ENCODE measurements at places on chromosomes 7 and 10. TPM values are rescaled to one million over a fixed set of nuclear protein-coding genes. Genes with fewer than 3 reads are reported as not detected.

The ASZ1 gene
- polyA plus RNA-seq = 1.3 TPM

The DOCK1 gene
- 73.4 TPM for polyA plus RNA-seq

The CFAP70 gene
- 15.0 TPM for polyA plus RNA-seq

The CUBN gene
- polyA plus RNA-seq = 3.5 TPM

The USP54 gene
- polyA plus RNA-seq = 69.3 TPM

The TDRD1 gene
- 0.17 TPM for polyA plus RNA-seq

The PTF1A gene
- polyA plus RNA-seq = not detected

The EXOC4 gene
- 70.3 TPM for polyA plus RNA-seq

The APBB1IP gene
- polyA plus RNA-seq = 2.2 TPM

The MTERF1 gene
- 18.5 TPM for polyA plus RNA-seq

The HOXA10 gene
- polyA plus RNA-seq = 0.40 TPM

DNA sequence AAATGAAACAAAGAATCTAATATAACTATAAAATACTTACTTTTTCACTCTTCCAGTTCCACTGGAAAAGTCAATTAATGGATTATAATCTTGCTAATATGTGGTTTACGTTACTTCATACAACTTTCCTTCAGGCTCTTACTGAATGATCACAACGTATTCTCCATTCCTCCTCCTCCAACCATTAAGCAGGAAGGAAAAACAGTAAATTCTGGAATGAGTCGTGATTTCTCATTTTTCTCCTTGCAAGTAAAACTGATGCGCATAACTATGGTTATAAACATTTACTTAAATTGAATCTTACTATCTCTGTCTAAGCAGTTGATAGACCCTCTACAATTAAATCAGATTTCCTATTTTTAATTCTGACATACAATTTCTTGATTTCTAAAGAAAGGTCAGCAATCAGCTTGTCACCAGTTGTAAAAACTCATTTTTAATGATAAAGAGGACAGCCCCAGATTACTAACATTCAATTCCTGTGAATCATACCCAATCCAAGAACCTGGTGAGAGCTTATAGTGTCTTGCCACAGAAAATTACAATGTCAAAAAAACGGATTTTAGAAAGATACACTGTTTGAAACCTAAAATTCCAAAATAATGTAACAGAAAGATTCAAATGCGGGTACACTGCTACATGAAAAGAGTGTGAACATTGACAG, 64.3 kb downstream of the EZH2 start:
- DNase-seq = no peak

DNA sequence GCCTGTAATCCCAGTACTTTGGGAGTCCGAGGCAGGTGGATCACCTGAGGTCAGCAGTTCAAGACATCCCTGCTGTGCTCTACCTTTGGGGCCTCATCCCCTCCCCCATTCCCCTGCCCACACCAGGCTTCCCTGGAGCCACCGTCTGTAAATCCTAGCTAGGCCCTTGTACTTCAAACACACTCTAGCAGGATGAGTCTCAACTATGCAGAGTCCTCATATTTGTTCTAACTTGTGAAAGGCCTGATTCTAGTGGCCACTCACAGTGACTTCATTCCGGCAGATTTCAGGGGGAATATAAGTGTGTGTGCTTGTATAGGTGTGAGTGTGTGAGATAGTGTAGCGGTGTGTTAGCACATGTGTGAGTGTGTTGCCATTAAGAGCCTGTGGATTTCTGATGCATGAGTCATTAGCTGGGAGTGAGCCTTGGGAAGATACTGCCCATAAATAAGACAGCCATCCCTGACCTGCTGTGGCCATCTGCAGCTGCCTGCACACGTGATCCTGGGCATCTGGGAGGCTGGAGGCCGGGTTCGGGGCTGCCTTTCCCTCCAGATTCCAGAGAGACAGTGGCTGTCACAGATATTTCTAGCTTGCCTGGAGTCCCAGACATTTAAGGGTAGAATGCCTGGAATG, 1.7 kb upstream of the NEURL1 start:
- DNase-seq = no peak

GRCh38 chr7:102389810-102390209, 6.4 kb upstream of the PRKRIP1 start:
- no peak for DNase-seq

GRCh38 chr10:63765126-63765525, 243.9 kb downstream of the REEP3 start:
- DNase-seq = no peak

GRCh38 chr10:70939441-70940003, 51.2 kb upstream of the PCBD1 start:
- no peak for DNase-seq

GRCh38 chr7:19369182-19369581, 224.0 kb upstream of the FERD3L start:
- no peak for DNase-seq

- DNase-seq = no peak
Measured at GRCh38 chr10:73786512-73786885, 1.1 kb downstream of the ZSWIM8 start.

GRCh38 chr10:102426803-102427287, 5.5 kb downstream of the CUEDC2 start:
- no peak for DNase-seq

DNA sequence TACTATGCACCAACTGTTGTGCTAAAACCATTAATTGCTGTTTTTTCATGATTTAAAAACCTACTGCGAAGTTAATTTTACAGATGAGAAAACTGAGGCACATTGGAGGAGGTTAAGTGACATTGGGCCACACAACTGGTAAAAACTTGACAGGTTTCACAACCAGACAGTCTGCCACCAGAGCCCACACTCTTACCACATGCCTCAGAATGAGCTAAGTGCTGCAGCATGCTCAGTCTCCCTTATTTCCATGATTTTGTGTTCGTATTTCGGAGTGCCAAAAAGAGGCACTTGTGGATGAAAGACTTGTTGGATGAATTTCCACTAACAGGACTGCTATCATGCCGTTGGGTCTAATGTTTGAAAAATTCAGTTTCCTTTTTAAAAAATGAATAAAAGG, 77.4 kb downstream of the PCLO start:
- no peak for DNase-seq

DNA sequence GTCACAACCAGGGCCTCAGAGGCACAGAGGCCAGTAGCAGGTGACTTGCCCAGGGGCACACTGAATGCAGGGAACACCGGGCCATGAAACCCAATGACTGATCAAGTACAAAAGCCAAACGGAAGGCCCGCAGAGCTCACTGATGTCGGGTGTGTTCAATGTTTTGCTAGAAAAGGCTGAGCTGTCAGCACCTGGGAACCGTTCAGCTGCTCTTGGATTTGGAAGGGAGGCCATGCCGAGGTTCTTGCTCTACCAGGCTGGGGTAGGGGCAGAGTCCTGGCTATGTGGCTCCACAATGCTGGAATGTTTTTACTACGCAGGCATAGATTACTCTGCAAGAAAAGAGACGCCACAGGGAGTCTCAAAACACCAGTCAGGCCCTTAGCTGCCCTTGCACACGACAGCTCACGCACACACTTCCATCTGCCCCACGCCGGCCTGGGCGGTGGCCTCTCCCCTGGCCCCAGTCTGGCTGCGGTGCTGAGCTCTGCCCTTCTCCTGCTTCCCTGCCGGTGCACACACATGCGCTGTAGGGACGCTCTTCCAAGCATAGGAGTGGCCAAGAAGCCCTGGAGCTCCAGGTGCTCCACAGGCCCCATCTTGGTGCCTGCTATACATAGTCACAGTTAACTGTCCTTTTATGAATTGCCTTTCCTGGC, 79.9 kb downstream of the ZRANB1 start:
- no peak for DNase-seq

GRCh38 chr7:5586279-5586962, 162.8 kb upstream of the TNRC18 start:
- DNase-seq = no peak

GRCh38 chr7:16356301-16356958, 64.9 kb downstream of the CRPPA start:
- DNase-seq = no peak

DNA sequence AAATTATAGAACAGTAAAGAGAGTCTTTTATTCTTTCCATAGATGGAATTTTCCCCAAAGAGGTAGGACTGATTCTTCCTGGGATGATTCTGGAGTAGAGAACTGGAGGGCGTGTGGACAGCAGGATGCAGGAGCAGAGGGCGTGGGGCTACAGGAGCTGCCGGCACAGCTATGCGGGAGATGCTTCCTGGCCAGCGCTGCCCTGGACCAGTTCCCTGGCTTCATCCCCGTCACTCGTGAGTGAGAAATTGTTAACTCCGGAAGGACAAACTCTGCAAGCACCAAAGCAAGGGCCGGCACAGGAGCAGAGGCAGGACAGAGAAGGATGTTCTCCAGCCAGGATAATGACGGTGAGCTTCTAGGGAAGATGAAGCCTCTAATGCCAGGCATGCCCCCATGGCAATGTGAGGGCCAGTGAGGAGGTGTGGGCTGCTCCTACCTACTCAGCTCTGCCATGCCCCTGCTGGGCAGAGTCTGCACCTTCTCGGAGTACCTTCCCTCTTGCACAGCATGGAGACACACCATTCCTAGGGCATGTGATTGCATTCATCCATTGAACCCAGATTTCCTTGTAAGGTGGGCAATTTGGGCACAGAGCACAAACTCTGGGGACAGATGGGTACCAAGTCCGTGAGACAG, 760.9 kb upstream of the IGFBP3 start:
- peak; percentile 2 for DNase-seq

DNA sequence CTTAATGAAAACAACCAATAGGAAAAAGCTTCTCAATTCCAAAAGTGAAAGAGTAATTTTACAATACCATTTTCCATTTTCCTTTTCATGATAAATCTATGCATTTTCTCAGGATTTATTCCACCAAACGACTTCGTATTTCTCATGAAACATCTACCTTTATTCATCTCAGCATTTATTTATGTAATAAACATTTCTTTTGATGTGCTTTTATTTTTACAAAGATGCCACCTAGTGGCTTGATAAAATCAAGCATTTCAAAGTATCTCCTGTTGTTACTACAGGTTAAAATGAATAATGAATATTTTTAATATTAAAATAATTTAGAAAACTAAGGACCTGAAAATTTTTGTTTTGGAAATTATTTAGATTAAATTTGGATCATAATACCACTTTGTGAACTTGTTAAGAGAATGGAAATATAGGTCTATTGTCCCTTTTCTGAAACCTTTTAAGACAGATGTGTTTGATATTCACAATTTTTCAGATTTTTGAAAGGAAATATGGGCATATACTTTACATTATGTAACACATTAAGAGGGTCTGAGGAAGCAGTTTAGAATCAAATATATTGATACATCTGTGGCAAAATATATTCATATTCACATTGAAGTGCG, 2.7 kb upstream of the IQUB start:
- DNase-seq = no peak

GRCh38 chr7:64907641-64908326, 4.7 kb downstream of the ZNF273 start:
- no peak for DNase-seq

GRCh38 chr10:32937911-32938424, 20.1 kb downstream of the ITGB1 start:
- DNase-seq = no peak

DNA sequence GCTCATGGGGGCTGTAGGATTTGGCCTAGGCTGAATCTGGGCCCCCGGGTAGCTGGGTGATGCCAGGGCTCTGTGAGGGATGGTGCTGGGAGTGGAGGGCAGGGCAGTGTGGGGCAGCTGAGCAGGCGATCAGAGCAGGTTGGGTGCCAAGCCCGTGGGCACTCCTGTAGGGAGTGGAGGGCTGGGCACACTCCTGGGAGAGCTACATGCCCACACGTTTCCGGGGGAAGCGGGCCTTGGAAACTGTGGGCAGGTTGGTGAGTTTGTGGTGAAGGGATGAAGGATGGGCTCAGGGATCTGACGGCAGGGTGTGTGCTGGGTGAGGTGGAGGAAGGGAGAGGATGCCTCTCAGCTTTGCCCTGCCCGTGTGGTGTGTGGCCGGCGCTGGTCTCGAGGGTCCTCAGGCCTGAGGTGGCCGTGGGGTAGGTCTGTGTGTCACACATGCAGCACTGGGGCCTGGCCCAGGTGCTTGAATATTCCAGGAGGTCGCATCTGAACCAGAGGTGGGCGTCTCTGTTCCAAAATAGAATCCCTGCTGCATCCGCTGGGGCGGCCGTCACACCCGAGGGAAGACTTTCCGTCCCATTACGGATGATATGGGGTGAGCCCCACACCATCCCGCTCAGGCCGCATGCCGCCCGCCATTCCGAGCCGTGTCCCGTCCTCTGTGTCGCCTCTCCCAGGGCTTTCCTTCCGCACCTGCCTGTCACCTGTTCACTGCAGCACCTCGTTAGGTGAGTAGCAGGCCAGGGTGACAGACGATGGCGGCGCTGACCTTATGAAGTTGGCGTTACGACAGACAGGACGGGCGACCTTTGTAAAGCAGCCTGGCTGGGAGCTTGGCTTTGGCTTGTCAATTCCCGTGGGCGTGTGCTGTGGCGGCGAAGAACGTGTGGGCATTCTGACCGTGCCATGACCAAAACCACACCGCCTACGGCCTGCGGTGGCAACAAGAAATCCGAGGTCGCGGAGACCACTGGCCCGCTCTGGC, 143.6 kb downstream of the ACTR3B start:
- no peak for DNase-seq

DNA sequence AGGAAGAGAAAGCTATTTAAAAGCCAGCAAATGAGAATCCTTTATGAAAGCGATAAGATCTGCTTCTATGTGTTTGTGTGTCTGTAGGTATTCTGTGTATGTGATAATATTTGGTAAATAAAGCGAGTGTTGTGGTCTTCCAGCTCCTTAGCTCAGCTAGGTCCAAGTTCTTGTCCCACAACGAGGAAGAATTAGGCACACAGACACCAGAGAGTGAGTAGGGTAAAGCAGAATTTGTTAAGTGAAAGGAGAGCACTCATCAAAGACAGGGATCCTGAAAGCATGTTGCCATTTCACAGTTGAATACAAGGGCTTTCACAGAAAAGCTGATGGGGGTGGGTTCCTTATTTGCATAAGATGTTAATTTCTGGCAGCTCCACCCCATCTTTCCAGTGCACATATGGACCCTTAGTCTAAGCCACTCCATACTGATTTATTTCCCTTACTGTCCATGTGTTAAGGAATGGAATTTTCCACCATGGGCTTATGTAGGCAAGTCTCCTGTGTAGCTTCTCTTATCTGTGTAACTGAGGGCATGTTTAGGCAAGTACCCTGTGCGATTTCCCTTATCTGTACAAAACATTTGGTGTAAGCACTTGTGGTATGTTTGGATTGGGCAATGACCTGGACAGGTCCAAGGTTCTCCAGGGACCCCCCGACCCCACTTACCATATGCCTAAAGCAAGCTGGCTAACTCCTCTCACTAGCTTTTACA, 165.9 kb upstream of the VIPR2 start:
- DNase-seq = no peak

DNA sequence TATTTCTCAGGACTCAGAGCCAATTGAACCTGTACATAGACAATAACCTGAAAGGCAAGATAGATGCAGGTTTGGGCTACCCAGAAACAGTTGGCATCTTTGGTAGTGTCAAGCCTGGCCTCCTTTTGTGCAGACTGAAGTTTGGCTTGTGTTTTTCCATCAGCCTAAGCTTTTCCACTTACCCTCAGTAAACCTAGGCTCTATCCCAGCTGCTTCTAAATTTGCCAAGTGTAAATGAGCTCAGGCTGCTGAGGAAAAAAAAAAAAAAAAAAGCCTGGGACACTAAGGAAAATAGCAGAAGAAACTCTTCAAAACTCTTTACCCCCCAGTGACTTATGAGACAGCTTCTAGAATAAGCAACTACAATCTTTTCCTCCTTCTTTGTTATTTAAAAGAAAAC, 316.3 kb upstream of the SORCS1 start:
- DNase-seq = no peak

- DNase-seq = no peak
Measured at GRCh38 chr7:157729566-157729965, 392.8 kb downstream of the DNAJB6 start.
